Activated naive CD4-positive, alpha-beta T cell (primary cell): ENCODE measurements at places on chromosomes 16 and 17.

DNA sequence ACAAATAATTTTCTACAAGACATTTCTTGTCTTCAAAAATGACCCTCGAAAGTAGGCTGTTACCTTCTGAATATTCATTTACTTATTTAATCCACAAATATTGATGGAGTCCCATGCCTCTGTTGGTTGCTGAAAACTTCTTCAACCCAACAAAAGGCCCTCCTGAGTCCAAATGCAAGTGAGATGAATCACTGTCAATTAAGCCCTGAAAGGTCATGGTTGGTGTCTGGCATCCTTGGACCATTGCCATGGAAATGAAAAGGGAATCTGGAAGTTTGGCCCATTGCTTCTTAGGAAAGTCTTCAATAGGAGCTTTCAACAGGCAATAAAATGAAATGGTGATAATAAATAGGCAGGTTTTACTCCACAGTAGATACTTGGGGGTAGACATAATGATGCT, 364.7 kb upstream of the DYNLRB2 start:
- no peak for DNase-seq

DNA sequence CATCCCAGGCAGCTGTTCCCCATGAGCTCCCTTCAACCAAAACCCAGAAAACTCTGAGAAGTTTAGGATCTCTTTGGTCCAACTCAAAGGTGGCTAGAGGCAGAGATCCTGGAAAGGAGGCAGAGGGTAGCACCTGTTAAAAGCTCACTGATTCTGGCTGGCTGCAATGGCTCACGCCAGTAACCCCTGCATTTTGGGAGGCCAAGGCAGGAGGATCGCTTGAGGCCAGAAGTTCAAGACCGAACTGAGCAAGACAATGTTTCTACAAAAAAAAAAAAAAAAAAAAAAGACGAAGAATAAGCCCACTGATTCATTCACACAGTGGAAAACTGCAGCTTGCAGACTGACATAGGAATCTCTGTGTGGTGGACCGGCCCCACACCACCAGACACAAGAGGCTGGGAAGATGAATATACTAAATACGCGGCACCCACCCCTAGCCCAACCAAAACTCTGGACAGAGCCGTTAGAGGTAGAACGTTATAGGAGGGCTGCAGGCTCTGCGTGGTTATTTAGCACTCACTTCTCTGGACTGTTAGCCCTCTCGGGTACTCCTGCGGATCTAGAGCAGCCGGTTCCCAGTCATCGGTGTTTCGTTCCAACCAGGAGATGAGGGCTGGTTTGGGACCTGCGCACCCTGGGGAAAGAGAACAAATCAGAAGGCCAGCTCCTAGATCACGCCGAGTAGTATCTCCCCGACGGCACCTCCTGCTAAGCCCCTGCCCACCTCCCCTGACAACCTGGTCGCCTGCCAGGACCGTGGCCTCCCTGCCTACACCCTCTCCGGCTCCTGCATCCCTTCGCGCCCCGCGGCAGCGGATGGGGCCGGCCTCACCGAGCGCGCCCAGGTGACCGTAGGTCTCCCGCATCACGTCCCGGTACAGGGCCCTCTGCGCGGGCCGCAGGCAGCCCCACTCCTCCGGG, 925 bp downstream of the ZNF689 start:
- peak; percentile 38 for DNase-seq

DNA sequence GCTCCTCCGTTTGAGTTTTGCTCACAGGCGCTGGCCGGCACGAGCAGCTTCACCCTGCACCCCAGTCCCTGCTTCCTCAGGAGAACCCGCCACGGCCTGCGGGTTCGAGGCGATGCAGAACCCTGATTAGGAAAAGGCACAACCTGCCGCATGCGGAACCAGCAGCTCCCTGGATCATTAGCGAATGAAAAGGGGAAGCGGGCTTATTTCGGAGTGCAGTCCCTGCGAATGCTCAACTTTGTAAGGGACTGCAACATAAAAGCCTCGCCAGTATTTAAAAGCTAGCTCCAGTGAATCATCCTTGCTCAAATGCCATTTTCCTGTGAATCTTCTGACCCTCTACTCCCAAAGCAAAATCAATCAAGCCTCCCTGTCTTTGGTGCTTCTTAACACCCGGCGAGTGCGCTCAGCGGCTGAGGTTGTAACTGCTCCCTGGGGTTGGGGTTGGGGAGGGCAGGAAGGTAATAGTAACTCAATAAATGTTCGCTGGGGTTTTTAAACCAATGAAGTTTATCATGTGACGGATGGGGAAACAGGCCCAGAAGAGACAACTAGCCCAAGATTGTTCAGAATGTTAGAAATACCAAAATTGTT, 678 bp upstream of the AKAP10 start:
- DNase-seq, result no peak

DNA sequence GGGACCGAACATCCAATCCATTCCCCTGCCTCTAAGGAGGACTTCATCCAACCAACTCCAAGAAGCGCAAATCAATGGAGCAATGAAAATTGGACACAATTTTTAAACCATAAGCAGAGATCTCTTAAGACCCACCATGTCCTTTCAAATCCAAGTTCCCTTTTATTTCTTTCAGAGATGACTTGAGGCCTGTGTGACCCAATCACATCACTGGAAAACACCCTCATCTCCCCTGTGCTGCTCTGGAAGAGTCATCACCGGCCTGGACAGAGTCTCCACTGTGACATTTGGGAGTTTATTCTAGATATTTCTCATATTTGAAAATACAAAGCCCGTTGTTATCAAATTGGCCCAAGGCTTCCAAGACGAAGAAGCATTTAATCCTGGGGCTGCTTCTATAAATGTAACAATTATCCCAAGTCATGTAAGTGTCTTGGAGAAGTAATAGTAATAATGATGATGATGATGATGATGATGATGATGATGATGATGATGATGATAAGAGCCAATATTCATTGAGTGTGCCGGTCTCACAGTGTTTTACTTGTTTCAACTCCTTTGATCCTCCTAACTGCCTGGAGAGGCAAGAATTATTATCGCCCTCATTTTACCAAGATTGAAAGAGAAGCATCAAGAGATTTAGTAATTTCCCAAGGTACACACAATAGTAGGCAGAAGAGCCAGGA, 72.1 kb downstream of the COPRS start:
- DNase-seq, result no peak

GRCh38 chr17:14803826-14804225, 461.3 kb downstream of the PMP22 start:
- no peak for DNase-seq

DNA sequence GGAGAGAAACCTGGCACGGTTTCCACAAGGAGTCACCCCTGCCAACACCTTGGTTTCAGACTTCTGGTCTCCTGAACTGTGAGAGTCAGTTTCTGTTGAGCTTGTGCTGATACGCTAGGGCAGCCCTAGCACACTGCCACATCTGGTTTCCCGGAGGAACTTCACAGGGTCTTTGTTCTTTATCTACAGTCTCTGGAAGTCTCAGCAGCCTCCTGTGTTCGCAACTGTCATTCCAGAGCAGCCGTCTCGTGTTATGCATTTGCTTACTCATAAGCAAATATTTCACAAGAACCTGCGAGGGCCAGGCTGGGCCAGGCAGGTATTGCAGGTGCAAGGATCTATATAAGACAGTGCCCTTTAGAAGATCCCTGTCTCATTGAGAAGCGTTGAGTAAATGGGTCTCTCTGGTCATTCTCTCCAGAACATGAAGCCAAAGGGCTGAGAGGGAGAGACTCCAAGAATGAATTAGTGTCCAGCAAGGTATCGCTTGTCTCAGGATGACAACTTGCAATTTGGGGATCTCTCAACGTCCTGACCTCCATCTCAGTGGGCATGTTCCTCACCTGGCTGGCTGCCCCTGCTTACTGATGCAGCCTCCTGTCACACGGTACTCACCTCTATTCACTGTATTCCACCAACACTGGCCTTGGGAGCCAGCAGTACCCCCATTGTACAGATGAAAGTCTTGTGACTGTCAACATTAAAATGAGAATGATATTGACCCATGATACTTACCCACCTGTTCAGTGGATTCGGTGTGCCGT, 141.2 kb downstream of the WWOX start:
- DNase-seq, result no peak

GRCh38 chr17:78595135-78595810, 18.1 kb upstream of the DNAH17 start:
- DNase-seq, result no peak

DNA sequence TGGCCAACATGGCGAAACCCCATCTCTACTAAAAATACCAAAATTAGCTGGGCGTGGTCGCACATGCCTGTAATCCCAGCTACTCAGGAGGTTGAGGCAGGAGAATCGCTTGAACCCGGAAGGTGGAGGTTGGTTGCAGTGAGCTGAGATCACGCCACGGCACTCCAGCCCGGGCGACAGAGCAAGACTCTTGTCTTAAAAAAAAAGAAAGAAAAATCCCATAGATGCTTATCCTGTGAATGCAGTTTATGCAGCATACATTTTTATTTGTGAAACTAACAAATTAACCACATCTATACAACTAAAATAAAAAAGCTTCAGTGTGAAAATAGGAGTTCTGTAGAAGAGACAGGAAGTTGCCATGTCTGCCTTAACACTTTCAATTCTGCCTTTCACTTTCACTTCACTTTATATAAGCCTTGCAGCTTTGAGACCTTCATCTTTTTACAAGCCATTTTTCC, 7.1 kb downstream of the IGSF6 start:
- DNase-seq, result peak; percentile 21

- no peak for DNase-seq
Observed at GRCh38 chr16:55328611-55329569, 4.9 kb downstream of the IRX6 start.

- DNase-seq, result no peak
Observed at GRCh38 chr17:44832805-44833204, 2.7 kb upstream of the GJC1 start.

DNA sequence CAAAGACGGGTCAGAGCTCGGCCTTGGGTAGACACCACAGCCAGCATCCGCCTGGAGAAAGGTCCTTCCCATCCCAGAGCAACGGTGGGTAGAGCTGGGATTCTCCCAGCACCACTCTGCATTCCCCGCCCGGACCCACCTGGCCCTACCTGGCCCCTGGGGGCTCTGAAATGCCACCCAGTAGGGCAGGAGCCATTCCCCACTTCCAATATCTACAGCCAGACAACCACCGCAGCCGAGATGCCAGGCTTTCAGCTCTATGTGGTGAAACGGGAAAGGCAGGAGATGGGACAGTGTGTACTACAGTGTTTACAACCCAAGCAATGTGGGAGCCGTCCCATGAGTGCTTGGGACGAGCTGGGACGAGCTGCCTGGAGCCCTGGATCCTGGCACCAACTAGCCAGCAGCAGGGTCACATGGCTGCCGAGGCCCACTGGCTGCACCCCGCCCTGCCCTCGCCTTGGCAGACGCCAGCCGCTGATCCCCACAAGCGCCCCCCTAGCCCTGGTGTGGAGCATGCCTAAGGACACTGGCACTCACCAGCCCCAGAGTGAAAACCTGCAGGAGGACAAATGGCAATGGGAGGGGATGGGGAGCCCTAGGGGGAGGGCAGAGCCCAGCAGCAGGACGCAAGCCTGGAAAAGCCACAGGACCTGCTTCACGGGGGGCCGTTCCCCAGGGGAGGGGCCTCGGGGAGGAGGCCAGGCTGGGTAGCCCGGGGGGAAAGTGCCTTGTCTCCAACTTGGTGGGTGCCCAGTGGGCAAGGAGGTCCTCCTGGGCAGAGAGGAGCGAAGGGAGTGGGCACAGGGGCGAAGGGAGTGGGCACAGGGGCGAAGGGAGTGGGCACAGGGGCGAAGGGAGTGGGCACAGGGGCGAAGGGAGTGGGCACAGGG, 13.5 kb downstream of the TMC6 start:
- DNase-seq, result no peak

DNA sequence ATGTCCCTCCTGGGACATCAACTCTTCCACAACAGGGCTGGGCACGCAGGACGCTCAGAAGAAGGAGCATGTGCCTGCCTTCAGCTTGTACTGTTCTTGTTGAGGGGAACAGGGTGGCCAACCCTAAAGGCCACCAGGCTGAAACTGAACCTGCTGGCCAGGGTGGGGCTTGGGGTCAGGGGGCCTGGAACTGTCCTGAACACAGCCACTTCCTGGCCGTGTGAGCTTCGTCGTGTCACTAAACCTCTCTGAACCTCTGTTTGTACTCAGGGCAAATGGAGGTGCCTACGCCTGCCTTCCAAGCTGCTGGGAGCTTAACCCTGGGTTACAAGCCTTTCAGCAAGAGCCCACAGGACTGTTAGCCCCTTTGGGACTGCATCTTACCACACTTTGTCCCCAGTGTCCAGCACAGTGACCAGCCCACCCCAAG, 6.7 kb downstream of the ARHGAP27 start:
- no peak for DNase-seq

GRCh38 chr16:66116163-66117002, 250.1 kb upstream of the CDH5 start:
- DNase-seq, result no peak

DNA sequence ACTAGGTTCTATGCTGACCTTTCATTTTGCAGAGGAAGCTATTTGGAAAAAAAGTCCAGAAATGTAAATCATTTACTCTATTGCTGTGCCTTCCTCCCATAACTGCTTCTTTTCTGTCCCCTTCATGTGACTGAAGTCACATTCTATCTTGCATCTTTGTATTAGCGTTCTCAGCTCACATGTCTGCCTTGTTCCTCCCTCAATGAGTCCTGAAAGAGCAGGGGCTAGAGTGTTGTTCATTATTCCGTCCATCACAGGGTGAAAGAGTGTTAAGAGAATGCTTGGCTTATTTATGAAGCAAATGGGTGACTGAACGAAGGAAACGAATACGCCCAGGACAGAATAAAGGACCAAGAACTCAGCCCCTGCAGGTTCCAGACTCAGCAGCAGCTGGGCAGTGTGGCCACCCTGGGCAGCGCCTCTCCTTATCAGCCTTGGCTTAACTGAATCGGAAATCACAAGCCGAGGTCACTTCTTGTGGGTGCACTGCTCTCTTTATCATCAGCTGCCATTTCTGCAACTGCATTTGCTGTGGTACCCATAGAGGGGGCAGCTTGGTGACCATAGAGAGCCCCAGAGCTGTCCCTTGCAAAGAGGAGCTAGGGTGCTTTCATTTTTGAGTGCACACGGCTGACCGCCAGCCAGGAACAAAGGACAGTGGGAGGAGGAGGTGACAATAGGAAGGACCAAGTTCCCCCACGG, 1.8 kb upstream of the PIK3R6 start:
- no peak for DNase-seq

DNA sequence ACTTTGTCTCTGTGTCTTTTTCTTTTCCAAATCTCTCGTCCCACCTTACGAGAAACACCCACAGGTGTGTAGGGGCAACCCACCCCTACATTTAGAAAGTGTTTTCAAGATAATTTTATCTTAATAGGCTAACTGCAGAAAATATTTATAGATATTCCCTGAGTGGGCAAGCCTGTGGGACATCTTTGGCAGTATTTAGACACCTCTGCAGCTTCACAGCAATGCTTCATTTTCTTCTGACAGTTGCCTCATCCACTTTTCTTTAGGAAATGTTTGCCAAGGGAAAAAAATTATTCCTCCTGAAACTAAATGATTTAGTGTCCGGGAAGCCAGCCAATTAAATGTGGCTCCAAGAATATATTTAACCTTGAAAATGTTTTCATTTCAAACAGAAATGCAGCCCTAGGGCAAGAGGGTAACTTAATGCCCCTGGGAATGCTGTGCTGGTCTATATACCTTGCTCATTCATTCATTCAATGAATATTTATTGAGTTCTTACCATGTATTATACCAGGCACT, 290.4 kb downstream of the ABCC12 start:
- DNase-seq, result no peak
